ENCODE measurements at places on chromosomes 4 and X. TPM values are rescaled to one million over a fixed set of nuclear protein-coding genes. Genes with fewer than 3 reads are reported as not detected.
A peak's percentile ranks its signal among the peaks of the same experiment; 100 is the strongest.

- H3K36me3 ChIP-seq = no peaks in the 10 kb centered on the region
- no peak for DNase-seq
- no peaks in the 10 kb centered on the region for H3K27me3 ChIP-seq
Observed at GRCh38 chrX:41198410-41198809, 113.2 kb downstream of the USP9X start.

The NOA1 gene
- total RNA-seq = 26.3 TPM

- no peaks in the 10 kb centered on the region for H3K27me3 ChIP-seq
- no peak overlapping the region for H3K27ac ChIP-seq
- no peaks in the 10 kb centered on the region for H3K36me3 ChIP-seq
- H3K4me1 ChIP-seq = no peaks in the 10 kb centered on the region
- no peak overlapping the region for H3K4me3 ChIP-seq
Observed at GRCh38 chr4:5222951-5223350, 171.7 kb downstream of the STK32B start.

The TAF1 gene
- 40.7 TPM for total RNA-seq

GRCh38 chr4:2954358-2955185 lies 8.6 kb downstream of the NOP14 start:
- no peaks in the 10 kb centered on the region for H3K27me3 ChIP-seq
- H3K27ac ChIP-seq = no peak overlapping the region
- peaks cover 5% of the 10 kb centered on the region for H3K4me1 ChIP-seq
- no peak for DNase-seq

GRCh38 chr4:54256491-54257486 lies 27.7 kb downstream of the PDGFRA start:
- H3K36me3 ChIP-seq = peaks cover 1% of the 10 kb centered on the region
- no peaks in the 10 kb centered on the region for H3K27me3 ChIP-seq
- no peak overlapping the region for H3K4me3 ChIP-seq
- H3K27ac ChIP-seq = no peak overlapping the region

DNA sequence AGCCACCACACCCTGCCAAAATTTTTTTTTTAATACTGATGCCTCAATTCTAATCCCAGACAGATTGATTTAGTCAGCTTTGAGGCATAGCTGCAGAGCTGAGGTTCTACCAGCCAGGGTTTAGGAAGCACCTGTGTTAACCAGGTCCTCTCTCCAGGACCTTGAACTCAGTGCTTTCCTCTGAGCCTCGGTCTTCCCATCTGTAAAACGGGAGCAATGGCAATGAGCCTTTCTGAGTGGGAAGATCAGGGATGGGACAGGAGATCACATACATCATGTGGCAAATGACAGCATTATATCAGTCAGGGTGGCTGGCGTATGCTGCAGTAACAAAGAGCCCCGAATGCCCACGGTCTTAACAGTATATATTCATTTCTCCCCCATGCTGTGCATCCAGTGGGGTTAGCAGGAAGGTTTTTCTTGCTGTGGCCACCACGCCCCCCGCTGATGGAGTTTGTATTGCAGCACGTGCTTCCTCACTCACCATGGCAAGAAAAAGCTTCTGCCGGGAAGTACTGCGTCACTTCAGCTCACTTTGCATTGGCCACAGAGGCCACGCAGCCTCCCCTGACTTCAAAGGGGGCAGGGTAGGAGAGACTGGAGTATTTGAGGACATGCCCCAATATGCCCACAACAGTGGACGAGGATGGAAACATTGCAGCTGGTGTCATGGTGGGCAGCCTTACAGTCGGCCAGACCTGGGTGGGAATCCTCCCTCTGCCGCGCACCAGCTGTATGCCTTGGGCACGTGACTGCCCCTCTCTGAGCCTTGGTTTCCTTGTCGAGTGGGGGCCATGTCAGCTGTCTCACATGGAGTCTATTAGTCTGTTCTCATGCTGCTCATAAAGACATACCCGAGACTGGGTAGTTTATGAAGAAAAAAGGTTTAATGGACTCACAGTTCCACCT lies 24.1 kb upstream of the MRFAP1 start:
- no peak overlapping the region for H3K4me3 ChIP-seq
- DNase-seq = no peak
- H3K4me1 ChIP-seq = no peaks in the 10 kb centered on the region
- no peak overlapping the region for H3K27ac ChIP-seq
- H3K36me3 ChIP-seq = no peaks in the 10 kb centered on the region

DNA sequence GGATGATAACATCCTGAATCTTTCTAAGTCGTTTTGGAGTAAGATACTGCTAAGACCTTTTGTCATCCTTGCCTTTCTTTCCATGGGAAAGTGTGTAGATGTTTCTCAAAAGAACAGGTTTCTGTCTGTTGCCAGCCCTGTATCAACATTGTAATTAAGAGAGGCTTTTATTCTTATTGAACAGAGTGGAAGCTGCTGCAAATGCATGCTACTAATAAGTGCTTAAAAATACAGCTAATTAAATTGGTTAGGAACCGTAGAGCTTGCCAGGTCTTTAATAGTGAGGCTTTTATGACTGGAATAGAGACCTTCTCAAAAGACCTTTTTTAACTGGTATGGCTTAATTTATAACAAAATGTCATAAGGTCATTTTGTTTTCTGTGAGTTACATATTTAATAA lies 34.4 kb downstream of the INTU start:
- H3K4me3 ChIP-seq = no peak overlapping the region
- H3K27me3 ChIP-seq = no peaks in the 10 kb centered on the region
- H3K4me1 ChIP-seq = peaks cover 9% of the 10 kb centered on the region
- no peak for DNase-seq

The PCDH18 gene
- total RNA-seq = 0.49 TPM

The ZNF275 gene
- 5.2 TPM for total RNA-seq

The AFM gene
- total RNA-seq = 4.1 TPM

DNA sequence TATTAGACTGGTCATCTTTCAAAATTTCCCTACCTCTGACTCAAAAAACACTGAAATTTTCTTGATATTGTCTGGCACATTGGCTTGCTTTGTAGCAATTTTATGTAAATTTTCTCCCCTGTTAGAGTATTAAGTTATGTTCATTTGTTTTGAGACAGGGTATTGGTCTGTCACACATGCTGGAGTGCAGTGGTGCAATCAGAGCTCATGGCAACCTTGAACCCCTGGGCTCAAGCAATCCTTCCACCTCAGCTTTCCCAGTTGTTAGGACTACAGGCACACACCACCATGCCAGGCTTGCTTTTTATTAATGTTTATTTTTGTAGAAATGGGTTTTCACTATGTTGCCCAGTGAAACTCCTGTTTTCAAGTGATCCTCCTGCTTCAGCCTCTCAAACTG lies 17.5 kb downstream of the FABP2 start:
- no peaks in the 10 kb centered on the region for H3K4me1 ChIP-seq
- H3K27me3 ChIP-seq = no peaks in the 10 kb centered on the region
- no peaks in the 10 kb centered on the region for H3K36me3 ChIP-seq
- DNase-seq = no peak
- H3K27ac ChIP-seq = no peak overlapping the region

DNA sequence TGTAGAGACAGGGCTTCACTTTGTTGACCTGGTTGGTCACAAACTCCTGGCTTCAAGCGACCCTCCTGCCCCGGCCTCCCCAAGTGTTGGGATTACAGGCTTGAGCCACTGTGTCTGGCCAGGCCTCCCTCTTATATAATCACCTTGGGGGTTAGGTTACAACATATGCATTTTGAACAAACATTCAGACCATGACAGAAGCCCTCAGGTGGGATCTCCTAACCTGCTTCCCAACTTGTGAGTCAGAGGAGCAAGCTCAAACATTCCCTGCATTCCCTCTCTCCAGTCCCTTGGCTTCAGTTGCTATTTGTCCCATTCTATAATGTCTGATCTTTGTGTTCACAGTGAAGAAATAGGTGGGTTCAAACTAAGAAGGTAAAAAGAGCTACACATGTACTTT lies 76.5 kb upstream of the NRK start:
- peak; percentile 40 for DNase-seq
- no peaks in the 10 kb centered on the region for H3K36me3 ChIP-seq
- no peak overlapping the region for H3K4me3 ChIP-seq
- no peaks in the 10 kb centered on the region for H3K27me3 ChIP-seq
- H3K27ac ChIP-seq = peak overlapping the region; percentile 29

The VCX2 gene
- total RNA-seq = not detected

DNA sequence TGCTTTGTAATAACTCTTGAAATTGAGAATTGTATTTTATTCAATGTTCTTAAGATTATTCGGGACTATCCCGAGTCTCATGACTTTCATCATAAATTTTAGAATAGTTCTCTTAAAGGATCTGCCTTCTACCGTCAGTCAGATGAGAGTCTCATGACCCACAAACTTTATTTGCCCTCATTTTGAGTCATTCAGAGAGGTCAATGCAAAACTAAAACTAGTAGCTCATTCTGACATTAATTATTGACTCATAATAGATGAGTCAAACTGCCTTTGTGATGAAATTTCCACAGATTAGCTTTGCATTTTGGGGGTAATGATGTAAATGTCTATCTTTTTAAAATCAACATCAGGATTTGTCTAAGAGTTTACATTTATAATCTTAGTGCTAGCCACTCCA lies 1527.3 kb downstream of the TECRL start:
- no peak overlapping the region for H3K27ac ChIP-seq
- H3K27me3 ChIP-seq = no peaks in the 10 kb centered on the region
- DNase-seq = no peak

- no peak overlapping the region for H3K27ac ChIP-seq
- H3K4me3 ChIP-seq = no peak overlapping the region
- no peaks in the 10 kb centered on the region for H3K4me1 ChIP-seq
Observed at GRCh38 chr4:177404986-177405385, 37.3 kb downstream of the AGA start.

DNA sequence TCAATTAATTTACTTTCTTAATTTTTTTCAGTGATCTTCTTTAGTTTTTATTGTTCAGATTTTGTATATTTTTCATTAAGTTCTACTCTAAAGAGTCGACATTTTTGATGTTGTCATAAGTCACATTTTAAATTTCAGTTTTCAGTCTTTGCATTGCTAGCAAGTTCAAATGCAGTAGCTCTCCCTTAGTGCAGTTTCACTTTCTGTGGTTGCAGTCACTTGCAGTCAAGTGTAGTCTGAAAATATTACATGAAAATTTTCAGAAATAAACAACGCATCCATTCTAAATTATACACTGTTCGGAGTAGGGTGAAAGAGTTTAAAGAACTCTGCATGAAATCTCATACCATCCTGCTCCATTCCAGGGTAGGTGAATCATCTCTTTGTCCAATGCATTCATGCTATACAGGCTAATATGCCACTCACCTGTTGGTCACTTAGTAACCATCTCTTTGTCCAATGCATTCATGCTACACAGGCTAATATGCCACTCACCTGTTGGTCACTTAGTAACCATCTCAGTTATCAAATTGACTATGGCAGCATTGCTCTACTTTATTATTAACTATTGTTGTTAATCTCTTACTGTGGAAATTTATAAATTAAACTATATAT lies 356.9 kb downstream of the STPG2 start:
- H3K4me3 ChIP-seq = no peak overlapping the region
- H3K4me1 ChIP-seq = no peaks in the 10 kb centered on the region
- no peaks in the 10 kb centered on the region for H3K36me3 ChIP-seq
- no peak for DNase-seq
- H3K27me3 ChIP-seq = no peaks in the 10 kb centered on the region

DNA sequence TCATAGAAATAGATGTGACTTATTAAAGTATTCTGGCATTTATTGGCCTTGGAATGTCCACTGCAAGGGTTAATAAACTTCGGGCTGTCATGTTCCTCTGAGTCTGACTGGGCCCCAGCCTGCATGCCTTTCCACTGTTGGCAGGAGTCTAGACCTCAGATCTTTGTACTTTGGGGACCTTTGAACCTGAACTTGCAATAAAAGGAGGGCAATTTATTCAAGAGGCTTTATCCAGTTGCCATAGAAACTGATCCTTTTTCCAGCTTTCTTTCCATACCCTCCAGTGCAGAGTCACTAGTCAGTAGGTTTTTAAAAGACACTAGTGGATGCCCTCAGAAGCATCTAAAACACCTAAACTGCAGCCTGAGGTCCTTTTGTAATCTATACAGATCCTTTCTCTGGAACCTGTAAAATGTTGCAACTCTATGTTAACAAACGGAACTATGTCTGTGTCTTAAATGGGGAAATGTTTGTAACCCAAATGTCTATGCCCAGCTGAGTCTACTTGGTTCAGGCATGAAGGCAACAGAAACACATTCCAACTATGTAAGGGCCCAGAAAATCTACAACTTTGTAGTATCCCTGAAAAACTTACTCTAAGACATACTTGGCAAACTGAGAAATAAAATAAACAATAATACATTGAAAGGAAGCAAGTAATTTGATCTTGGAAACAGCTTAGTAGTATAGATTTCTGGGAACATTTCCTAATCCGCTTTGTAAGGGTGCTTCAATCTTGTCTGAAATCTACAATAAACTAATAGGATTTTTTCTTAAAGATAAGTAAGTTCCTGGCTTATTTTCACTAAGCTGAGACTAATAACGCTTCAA lies 41.5 kb downstream of the SOWAHB start:
- H3K4me1 ChIP-seq = peaks cover 21% of the 10 kb centered on the region
- peak; percentile 77 for DNase-seq
- H3K4me3 ChIP-seq = no peak overlapping the region
- H3K27me3 ChIP-seq = no peaks in the 10 kb centered on the region

DNA sequence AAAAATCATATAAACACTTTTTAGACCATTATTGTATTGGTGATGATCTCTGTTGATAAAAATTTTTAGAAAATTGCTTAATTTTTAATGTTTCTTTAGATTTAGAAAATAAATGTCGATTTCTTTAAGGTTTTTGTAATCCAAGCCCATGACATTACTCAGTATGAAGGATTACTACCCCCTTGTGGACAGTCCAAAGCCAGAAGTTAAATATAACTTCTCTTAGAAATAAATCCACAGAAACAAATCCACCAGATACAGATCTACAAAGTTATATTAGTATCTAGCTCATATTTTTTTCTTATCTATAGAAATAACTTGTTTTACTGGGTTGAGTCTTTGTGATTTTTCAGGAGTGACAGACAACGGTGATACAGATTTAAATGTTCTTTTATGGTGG lies 18.9 kb downstream of the TIFA start:
- no peaks in the 10 kb centered on the region for H3K27me3 ChIP-seq
- H3K27ac ChIP-seq = no peak overlapping the region
- no peak overlapping the region for H3K4me3 ChIP-seq
- H3K36me3 ChIP-seq = no peaks in the 10 kb centered on the region

DNA sequence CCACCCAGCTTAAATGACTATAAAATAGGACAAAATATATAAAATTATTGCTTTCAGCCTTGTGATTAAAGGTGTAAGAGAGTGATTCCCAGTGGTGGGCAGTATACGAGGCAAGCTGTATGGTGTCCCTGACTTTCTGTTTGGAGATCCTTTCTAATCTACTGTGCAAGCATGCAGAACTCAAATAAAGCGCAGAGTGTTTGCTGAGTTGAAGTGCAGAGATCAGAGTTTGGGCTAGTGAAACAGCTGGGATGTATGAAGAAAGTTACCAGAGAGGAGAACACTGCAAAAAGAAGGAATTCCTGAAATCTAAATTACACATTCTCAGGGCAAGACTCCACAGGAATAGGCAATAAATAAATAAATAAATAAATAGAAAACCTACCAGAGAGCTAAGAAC lies 218.5 kb upstream of the TLL1 start:
- no peaks in the 10 kb centered on the region for H3K36me3 ChIP-seq
- no peak overlapping the region for H3K4me3 ChIP-seq
- no peak overlapping the region for H3K27ac ChIP-seq
- no peaks in the 10 kb centered on the region for H3K4me1 ChIP-seq
- H3K27me3 ChIP-seq = no peaks in the 10 kb centered on the region
- DNase-seq = no peak

Data from Caco-2 (cell line).